Activated CD8-positive, alpha-beta T cell treated with anti-CD3 and anti-CD28 coated beads for 36 hours (primary cell): ENCODE measurements at places on chromosomes 2 and 18. TPM values are rescaled to one million over a fixed set of nuclear protein-coding genes. Genes with fewer than 3 reads are reported as not detected.

DNA sequence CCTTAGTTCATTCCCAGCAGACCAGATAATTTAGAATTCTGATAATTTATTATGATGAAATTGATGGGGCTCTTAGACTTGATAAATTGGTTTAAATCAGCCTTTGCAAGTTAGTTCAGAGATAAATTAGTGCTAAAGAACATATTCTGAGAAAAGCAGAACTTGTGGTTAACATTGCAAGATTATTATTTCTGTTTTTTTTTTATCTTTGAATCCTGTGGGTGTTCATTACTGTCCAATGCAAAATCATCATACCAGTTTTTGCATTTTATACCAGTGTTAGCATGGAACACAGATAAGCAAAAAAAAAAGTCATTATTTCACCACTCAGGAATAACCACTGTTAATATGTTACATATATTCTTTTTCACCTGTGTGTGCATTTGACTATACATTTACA lies 9.1 kb downstream of the SEPTIN2 start:
- DNase-seq: no peak

DNA sequence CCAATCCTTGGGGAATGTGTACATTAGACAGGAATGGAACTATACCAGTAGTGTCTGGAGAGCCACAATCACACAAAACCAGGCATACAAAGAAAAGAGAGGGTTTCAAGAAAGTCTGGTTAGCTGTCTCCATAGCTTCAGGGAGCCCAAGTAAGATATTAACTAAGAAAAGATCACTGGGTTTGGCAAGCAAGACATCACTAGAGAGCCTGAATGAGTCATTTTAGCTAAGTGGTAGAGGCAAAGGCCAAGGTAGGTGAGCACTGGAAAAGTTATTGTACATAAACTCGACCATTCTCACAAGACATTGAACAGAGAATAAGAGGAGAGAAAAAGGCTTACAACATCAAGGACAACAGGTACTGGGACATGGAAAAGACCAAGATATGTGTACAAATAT lies 143.8 kb upstream of the ARL4C start:
- no peak for DNase-seq

GRCh38 chr2:37740164-37740739 lies 68.8 kb upstream of the CDC42EP3 start:
- DNase-seq: no peak

DNA sequence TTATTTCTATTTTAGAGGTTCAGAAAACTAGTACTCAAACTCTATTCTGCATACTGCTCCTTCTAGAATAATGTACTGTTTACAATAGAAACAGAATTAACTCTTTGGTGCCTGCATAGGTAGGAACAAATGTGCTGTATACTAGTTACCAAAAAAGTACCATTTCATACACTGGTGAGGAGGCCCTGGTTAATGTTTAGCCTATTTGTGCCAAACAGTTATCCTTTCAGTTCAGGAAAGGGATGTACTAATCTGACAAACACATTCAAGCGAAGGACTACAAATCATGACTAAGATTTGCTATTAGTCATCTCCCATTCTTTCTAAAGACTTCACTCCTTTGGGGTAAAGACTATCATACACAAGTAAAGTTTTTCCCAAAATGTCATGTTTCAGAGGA lies 47.4 kb downstream of the EXOC6B start:
- DNase-seq: no peak

- DNase-seq: peak; percentile 51
Measured at GRCh38 chr2:85537600-85538506, 1.1 kb upstream of the MAT2A start.

The PLB1 gene
- total RNA-seq: 0.50 TPM
